ENCODE measurements at places on chromosomes 4 and X. TPM values are rescaled to one million over a fixed set of nuclear protein-coding genes. Genes with fewer than 3 reads are reported as not detected.
A peak's percentile ranks its signal among the peaks of the same experiment; 100 is the strongest.

GRCh38 chr4:138675685-138676084, 339.9 kb upstream of the NOCT start:
- DNase-seq: no peak

Gene GPC4
- 3.5 TPM for polyA plus RNA-seq

GRCh38 chr4:163500586-163500985, 6.1 kb downstream of the TMA16 start:
- no peak for DNase-seq

Gene ABLIM2
- polyA plus RNA-seq: 2.3 TPM

- no peak for DNase-seq
Observed at GRCh38 chr4:119246177-119246733, 33.7 kb downstream of the USP53 start.

Gene EGF
- polyA plus RNA-seq: not detected

- no peak for DNase-seq
Observed at GRCh38 chrX:17738737-17739535, 1.6 kb downstream of the SCML1 start.

DNA sequence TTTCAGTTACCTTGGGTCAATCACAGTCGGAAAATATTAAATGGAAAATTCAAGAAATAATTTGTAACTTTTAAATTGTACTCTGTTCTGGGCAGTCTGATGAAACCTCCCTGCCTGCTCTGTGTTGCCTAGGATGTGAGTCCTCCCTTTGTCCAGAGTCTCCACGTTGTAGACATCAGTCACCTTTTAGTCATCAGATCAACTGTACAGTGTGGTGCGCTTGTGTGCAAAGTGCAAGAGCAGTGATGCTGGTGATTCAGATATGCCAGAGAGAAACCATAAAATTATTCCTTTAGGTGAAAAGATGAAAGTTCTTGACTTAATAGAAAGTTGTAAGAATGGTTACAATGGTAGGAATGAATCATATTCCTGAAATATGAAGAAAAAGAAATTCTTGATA, 1.4 kb downstream of the SPATA4 start:
- no peak for DNase-seq

Gene AFM
- polyA plus RNA-seq: 0.81 TPM

DNA sequence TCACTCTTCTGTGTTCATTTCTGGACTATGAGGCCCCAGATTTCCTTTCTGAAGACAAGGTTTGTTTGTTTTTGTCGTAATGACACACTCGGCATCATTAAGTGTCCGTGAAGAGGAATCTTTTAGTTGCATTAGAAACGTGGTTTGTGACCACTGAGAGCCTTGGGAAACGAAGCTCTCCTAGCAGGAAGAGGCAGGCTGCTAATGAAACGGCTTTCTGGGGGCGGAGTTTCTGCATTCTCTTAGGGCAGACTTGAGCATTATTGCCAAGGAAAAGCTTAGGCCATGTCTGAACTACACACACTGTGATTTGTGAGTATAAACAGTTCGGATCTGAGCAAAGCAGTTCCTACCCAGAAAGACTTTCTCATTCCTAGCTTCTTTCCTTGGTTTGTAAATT, 64.0 kb downstream of the SOX3 start:
- peak; percentile 58 for DNase-seq

DNA sequence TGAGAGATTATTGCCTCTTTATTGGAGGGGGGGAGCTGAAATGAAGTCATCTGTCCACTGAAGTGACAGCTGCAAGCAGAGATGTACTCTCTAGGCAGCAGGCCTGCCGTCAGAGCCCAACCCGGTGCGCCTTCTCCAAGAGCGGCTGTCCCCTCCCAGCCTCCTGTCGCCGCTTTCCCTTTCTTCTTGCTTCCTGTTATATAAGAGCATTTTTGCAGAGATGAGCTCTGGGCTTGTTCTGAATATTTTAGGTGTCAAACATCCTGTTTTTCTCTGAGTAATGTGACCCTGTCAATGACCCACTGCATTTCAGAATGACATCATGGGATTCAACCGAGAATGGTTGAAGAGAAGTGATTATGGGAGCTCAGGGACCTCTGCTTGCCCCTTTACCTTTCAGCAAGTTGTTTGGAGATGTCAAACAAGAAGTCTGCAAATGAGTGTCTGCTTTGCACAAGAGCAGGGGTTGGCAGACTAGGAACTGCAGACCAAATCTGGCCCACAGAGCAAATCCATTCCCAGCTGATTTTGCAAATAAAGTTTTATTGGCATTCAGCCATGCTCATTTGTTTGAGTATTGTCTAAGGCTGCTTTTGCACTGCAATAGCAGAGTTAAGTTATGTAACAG, 79.9 kb downstream of the SLC9A6 start:
- no peak for DNase-seq

Gene RHOXF2B
- not detected for polyA plus RNA-seq
